Stimulated activated naive B cell treated with anti-CD40 and anti-IgM and Interleukin-4, amounts not matched to agents 10 μg/mL and 1 μg/mL and 100 μg/mL, for 72 hours (primary cell): ENCODE measurements at places on chromosomes 4 and X.

GRCh38 chrX:126342859-126343258 is 176.8 kb upstream of the DCAF12L2 start:
- no peak for DNase-seq

- no peak for DNase-seq
Measured at GRCh38 chr4:100555611-100556337, 38.0 kb upstream of the EMCN start.

- DNase-seq = no peak
Measured at GRCh38 chr4:36675436-36675835, 394.0 kb downstream of the DTHD1 start.

DNA sequence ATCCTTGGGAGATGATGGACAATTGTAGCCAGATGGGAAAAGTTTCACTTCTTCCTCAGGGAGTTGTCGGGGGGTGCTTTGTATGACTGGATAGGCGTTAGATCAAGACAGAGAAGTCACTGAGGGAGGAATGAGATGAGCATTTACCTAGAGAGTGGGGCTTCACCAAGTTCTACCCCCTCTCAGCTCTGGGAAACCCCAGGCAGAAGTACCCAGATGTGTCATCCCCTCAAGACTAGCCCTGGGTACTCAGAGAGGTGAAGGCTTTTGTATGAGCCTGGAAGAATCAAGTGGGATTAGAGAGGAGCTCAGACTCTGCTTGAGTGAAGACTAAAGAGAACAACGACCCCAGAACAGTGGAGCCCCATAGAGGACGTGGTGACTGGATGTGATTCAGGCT is 1.9 kb downstream of the MAGEB1 start:
- DNase-seq = no peak

DNA sequence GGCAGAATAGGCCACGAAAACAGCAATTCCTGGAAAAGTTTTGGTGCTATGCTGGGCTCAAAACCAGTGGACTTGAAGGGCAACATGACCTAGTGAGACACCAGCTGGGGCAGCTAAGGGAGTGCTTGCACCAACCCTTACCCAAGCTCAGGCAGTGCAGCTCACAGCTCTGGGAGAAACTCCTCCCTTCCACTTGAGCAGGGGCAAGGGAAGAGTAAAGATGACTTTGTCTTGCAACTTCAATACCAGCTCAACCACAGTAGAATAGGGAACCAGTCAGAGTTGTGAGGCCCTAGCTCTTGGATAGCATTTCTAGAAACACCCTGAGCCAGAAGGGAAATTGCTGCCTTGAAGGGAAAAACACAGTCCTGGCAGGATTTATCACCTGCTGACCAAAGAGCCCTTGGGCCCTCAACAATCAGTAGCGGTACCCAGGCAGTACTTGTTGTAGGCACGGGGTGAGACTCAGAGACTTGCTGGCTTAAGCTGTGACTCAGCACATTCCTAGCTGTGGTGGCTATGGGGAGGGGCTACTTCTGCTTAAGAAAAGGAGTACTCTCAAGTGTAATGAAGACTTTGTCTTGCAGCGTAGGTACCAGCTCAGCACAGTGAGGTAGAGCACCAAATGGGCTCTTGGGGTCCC is 19.7 kb upstream of the ABCG2 start:
- DNase-seq = no peak
